Omental fat pad (tissue), 4 donors: ENCODE measurements at places on chromosomes 5 and 9. TPM values are rescaled to one million over a fixed set of nuclear protein-coding genes. Genes with fewer than 3 reads are reported as not detected.

DNA sequence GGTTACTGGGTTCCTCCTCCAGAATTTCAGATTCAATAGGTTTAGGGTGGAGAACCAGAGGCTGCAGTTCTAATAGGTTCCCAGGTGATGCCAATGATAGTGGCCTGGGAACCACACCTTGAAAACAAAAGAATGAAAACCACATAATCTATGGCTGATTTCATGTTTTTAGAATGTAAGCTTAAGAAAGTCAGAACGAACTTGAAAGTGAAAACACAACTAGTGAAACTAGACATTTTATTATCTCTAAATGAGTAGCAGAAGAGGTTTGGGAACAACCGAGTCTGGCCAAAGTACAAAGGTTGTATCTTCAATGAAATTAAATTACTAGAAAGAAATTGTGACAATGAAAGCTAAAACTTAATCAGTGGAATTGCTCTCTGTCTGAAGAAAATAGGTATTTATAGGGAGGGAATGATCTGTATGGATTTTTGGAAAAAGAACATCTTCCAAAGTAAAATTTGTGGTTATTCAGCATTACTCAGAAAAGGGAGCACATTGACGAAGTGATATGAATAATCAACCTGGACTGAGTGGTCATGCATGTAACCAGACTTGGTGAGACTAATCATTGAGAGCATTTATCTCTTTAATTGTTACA, 24.9 kb upstream of the CEP120 start:
- DNase-seq: no peak

GGTA1 gene
- total RNA-seq: 28.5 TPM

GRCh38 chr5:76818844-76819831, at the start of gene F2RL1:
F2RL1 (plus strand) TSS chr5:76819030; CDS start chr5:76819183, 153 bp downstream.
- DNase-seq: peak; percentile 35

GRCh38 chr9:87569518-87569917, 71.9 kb downstream of the DAPK1 start:
- no peak for DNase-seq

MEF2C gene
- 25.4 TPM for total RNA-seq

LECT2 gene
- not detected for total RNA-seq

DNA sequence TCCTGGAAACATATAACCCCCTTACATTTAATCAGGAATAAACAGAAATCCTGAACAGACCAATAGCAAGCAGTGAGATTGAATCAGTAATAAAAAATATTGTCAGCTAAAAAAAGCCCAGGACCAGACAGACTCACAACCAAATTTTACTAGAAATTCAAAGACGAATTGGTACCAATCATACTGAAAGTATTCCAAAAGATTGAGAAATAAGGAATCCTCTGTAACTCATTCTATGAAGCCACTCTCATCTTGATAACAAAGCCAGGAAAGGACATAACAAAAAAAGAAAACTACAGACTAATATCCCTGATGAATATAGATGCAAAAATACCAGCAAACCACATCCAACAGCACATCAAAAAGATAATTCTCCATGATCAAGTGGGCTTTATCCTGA, 714.0 kb downstream of the SEMA5A start:
- DNase-seq: no peak

GRCh38 chr9:88494983-88495721, 39.8 kb upstream of the NXNL2 start:
- DNase-seq: no peak

GRCh38 chr9:86667307-86667706, 280.0 kb downstream of the GAS1 start:
- no peak for DNase-seq
